ENCODE measurements at places on chromosomes 13 and 19.
A peak's percentile ranks its signal among the peaks of the same experiment; 100 is the strongest.

GRCh38 chr19:39679056-39679790 lies 23.5 kb downstream of the LGALS16 start:
- H3K4me3 ChIP-seq, result no peak overlapping the region
- H3K4me1 ChIP-seq, result no peaks in the 10 kb centered on the region
- no peak overlapping the region for H3K27ac ChIP-seq

DNA sequence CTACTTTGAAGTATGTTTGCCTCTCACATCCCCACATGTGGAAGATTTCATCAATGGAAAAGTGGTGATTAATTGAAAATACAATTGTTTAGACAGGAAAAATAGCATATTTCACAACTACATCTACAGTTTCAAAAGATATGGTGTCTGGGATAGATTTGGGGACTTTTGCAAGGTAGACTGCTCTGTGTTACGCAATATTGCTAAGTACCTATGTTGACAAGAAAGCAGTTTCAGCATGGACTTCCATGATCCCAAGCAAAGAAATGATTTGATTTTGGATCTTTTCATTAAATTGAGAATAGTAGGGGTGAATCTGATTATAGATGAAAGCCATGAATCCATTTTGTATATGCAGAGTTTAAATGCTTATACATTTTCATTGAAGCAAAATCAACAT lies 10.5 kb downstream of the ZNF160 start:
- no peaks in the 10 kb centered on the region for H3K4me1 ChIP-seq
- H3K36me3 ChIP-seq, result peaks cover 3% of the 10 kb centered on the region
- no peak overlapping the region for H3K4me3 ChIP-seq

GRCh38 chr13:76213423-76213904 lies 577.3 kb downstream of the LMO7 start:
- no peak overlapping the region for H3K4me3 ChIP-seq
- H3K36me3 ChIP-seq, result no peaks in the 10 kb centered on the region
- H3K4me1 ChIP-seq, result no peaks in the 10 kb centered on the region
- no peak overlapping the region for H3K27ac ChIP-seq
- DNase-seq, result no peak

DNA sequence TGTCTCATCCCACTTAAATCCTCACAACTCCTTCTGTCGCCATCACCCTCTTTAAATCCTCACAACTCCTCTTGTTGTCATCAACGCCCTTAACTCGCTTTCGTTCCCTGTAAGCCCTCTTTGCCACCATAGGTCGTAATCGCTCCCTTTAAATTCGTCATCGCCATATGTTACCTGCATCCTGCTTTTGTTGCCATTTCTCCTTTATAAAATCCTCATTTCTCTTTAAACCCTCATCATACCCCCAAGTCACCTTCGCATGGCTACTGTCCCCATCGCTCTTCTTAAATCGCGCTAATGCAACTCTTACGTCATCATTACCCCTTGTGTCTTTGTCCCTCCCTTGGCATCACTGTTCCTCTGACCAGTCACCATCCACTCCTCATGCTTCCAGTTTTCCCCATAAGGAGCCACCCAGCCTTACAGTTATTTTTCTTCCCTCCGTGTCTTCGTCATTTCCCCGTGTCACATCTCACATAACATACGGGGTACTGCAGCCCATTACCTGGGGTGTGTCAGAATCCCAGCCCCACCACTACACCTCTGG lies 539 bp downstream of the PLD3 start:
- H3K4me1 ChIP-seq, result no peaks in the 10 kb centered on the region
- no peaks in the 10 kb centered on the region for H3K27me3 ChIP-seq
- H3K36me3 ChIP-seq, result no peaks in the 10 kb centered on the region
- peak; percentile 65 for DNase-seq

DNA sequence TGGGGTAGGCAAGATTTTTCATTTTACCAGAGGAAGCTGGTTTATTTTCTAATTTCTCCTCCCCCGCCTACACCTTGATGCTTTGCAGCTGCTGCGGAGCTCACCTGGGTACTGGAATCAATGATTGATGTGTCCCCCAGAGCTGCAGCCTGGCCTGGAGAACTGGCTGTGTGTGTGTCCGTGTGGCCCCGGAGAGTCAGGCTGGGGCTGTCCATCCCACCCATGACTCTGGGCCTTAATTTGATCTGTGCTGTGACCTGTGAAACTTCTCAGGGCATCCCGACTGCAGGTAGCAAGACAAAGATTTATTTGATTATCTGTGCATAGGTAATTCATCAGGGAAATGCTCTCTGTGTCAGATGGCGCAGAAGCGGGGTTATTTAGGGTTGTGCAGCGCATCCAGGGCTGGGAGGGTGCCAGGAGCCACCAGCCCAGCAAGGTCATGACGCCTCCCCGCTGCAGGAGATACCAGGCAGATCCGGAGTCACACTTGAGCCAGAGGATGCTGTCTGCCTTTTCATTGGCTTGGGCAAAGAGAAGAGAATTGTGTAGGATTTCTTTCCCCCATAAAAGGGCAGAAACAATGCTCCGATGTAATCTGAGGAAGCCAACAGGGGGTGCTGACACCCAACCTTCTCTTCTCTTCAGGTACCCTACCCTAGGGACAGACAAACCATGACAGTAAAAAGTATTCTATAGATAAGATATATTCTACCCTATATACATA lies 346.6 kb downstream of the TSHZ3 start:
- no peak overlapping the region for H3K4me3 ChIP-seq
- no peaks in the 10 kb centered on the region for H3K4me1 ChIP-seq
- no peak overlapping the region for H3K27ac ChIP-seq
- H3K27me3 ChIP-seq, result no peaks in the 10 kb centered on the region

GRCh38 chr13:41458761-41459431 lies 1.5 kb downstream of the RGCC start:
- peak; percentile 77 for DNase-seq
- peaks cover 6% of the 10 kb centered on the region for H3K36me3 ChIP-seq
- H3K27ac ChIP-seq, result peak overlapping the region; percentile 68
- peaks cover 2% of the 10 kb centered on the region for H3K4me1 ChIP-seq

DNA sequence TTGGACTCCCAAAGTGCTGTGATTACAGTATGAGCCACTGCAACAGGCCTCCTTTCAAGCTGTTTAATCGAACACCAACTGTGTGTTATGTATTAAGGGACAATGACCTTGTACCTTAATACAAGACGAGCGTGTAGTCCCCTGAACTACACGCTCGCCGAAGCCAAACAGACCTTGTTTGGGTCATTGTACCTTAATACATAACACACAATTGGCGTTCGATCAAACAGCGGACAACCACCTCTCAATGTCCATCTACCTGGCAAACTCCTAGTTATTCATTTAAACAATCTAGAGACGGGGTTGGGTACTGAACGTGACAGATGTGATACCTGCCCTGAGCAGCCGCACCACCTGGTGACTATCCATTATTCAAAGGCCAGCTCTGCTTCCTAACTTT lies 1.3 kb downstream of the CHERP start:
- H3K36me3 ChIP-seq, result peaks cover 7% of the 10 kb centered on the region
- H3K4me3 ChIP-seq, result peak overlapping the region; percentile 87
- H3K27ac ChIP-seq, result peak overlapping the region; percentile 80

DNA sequence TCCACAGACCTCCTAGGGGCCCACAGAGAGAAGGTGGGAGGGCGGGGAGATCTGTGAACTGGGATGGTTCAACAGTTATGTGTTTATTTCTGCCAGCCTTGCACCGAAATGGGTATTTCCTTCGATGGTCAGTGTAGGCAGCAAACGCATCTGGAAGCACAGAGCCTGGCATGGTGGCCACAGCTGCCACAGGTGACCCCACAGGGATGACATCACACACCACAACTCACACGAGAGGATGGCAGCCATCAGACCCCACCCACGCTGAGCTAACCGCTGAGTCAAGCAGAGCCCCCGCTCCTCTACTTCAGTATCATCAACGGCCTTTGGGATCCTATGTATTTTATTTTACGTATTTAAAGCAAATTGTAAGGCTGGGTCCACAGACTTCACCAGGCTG lies 37.4 kb downstream of the NAXD start:
- no peaks in the 10 kb centered on the region for H3K4me1 ChIP-seq
- DNase-seq, result no peak
- no peak overlapping the region for H3K27ac ChIP-seq
- H3K36me3 ChIP-seq, result peaks cover 7% of the 10 kb centered on the region

GRCh38 chr19:15247107-15248014 lies 15.1 kb upstream of the EPHX3 start:
- H3K4me3 ChIP-seq, result no peak overlapping the region
- peaks cover 25% of the 10 kb centered on the region for H3K36me3 ChIP-seq

- DNase-seq, result peak; percentile 13
- no peak overlapping the region for H3K4me3 ChIP-seq
- H3K27me3 ChIP-seq, result no peaks in the 10 kb centered on the region
- peaks cover 2% of the 10 kb centered on the region for H3K4me1 ChIP-seq
- H3K36me3 ChIP-seq, result peaks cover 5% of the 10 kb centered on the region
These were observed 3.2 kb downstream of the POLD1 start for GRCh38 chr19:50387176-50387867.

DNA sequence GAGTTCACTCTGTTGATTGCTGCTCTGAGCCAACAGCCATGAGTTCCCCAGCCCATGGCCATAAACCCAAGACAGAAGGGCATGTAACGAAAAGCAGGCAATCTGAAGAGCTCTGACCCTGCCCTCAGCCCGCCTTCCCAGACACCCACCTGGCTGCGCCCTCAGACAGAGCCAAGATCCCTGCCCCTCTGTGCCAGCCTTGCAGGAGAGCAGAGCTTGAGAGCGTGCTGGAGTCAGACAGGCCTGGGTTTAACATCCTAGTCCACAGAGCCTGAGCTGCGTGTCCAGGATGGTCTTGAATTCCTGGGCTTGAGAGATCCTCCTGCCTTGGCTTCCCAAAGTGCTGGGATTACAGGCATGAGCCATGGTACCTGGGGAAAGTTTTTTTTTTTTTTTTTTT lies 19.0 kb upstream of the EMC10 start:
- H3K4me3 ChIP-seq, result no peak overlapping the region
- DNase-seq, result no peak
- no peak overlapping the region for H3K27ac ChIP-seq
- H3K27me3 ChIP-seq, result peaks cover 9% of the 10 kb centered on the region
- H3K36me3 ChIP-seq, result no peaks in the 10 kb centered on the region
- peaks cover 2% of the 10 kb centered on the region for H3K4me1 ChIP-seq

DNA sequence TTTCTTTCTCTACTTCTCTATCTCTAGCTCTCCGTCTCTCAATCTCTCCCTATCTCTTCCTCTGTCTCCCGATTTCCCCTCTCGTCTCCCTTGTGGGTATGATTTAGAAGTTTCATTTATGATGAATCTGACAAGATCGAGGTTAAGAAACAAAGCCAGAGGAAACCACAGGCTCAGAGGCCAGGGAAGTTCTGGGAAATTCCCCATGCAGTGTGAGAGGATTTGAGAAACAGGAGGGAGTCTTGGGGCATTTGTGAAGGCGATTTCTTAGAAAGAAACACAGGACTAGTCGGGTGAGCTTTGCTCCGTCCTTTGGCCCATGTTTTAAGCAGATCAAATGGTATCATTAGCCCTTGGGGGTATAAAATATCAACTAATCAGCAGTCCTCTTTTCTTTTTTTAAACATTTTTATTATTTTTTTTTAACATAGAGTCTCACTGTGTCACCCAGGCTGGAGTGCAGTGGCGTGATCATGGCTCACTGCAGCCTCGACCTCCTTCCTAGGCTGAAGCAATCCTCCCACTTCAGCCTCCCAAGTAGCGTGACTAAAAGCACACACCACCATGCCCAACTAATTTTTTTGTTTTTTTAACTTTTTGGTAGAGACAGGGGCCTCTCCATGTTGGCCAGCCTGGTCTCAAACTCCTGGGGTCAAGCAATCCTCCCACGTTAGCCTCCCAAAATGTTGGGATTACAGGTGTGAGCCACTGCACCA lies 25.8 kb downstream of the TNFSF9 start:
- no peaks in the 10 kb centered on the region for H3K4me1 ChIP-seq
- H3K27ac ChIP-seq, result no peak overlapping the region
- H3K36me3 ChIP-seq, result no peaks in the 10 kb centered on the region
- H3K4me3 ChIP-seq, result no peak overlapping the region
- H3K27me3 ChIP-seq, result no peaks in the 10 kb centered on the region
- no peak for DNase-seq

- H3K36me3 ChIP-seq, result no peaks in the 10 kb centered on the region
- no peak for DNase-seq
- H3K4me3 ChIP-seq, result no peak overlapping the region
These were observed 2529.3 kb upstream of the PCDH20 start for GRCh38 chr13:63944911-63945310.

GRCh38 chr13:98890925-98891324 lies 86.9 kb downstream of the DOCK9 start:
- no peak overlapping the region for H3K4me3 ChIP-seq
- DNase-seq, result no peak
- H3K4me1 ChIP-seq, result no peaks in the 10 kb centered on the region
- H3K27ac ChIP-seq, result no peak overlapping the region
- H3K36me3 ChIP-seq, result no peaks in the 10 kb centered on the region
- H3K27me3 ChIP-seq, result no peaks in the 10 kb centered on the region

DNA sequence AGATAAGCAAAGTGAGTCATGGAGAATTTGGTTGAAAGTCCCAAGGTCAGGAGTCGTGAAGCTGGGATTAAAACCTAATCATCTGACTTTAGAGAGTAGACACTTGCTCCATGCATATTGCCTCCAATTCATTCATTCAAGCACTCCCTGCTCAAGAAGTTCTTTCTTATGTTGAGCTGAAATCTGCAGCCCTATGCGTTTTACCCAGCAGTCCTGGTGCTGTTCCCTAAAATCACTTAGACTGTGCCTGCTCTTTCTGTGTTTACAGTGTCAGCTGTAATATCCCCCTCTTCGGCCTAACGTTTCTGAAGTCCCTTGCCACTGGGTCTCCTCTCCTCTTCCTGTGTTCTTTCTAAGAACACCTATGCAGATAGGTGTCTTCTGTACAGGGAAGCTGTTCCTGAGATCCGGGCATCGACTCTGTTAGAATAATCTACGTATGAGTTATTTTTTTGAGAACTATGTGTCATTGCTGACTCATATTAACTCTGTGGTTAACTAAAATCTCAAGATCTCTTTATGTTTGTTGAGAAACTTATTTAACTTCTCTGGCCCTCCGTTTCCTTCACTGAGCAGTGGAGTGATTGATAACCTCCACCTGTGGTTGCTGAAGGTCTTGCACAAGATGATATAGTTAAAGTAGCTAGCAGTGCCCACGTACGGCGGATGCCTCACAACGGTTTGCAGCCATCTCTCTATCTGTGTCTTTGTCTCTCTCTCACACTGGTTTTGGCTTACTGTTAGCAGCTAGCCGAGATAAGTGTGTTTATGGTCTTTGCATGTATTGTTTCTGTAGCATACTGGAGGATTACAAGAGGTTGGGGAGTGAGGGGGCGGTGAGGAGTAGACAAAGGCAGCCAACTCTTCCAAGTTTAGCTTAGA lies 4.7 kb downstream of the ALOX5AP start:
- peak; percentile 99 for DNase-seq
- no peak overlapping the region for H3K4me3 ChIP-seq
- H3K36me3 ChIP-seq, result no peaks in the 10 kb centered on the region
- no peaks in the 10 kb centered on the region for H3K27me3 ChIP-seq
- peak overlapping the region; percentile 67 for H3K27ac ChIP-seq

- no peaks in the 10 kb centered on the region for H3K36me3 ChIP-seq
- H3K4me1 ChIP-seq, result no peaks in the 10 kb centered on the region
- H3K27ac ChIP-seq, result no peak overlapping the region
- H3K4me3 ChIP-seq, result no peak overlapping the region
- no peaks in the 10 kb centered on the region for H3K27me3 ChIP-seq
These were observed 526.0 kb upstream of the SPRY2 start for GRCh38 chr13:80866921-80867320.

- no peaks in the 10 kb centered on the region for H3K4me1 ChIP-seq
- no peak for DNase-seq
- no peak overlapping the region for H3K4me3 ChIP-seq
- no peak overlapping the region for H3K27ac ChIP-seq
- no peaks in the 10 kb centered on the region for H3K27me3 ChIP-seq
These were observed 9.2 kb downstream of the NTN5 start for GRCh38 chr19:48663667-48664066.

Data from fibroblast of lung (primary cell).